ENCODE measurements at places on chromosomes 7 and 10.

DNA sequence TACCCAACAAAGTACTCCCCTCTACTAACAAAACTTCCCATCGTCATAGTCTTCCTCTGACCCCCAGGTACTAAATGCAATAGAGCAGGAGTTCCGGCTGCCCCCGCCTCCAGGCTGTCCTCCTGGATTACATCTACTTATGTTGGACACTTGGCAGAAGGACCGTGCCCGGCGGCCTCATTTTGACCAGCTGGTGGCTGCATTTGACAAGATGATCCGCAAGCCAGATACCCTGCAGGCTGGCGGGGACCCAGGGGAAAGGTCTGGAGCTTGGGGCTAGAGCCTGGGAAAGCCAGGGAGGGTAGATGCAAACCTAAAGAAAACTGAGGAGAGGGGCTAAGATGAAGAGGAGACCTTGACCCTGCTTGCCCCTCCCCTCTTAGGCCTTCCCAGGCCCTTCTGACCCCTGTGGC, 15.3 kb downstream of the EPHB6 start:
- no peak for DNase-seq

- no peak for DNase-seq
These were observed 16.4 kb downstream of the ADK start for GRCh38 chr10:74167443-74167842.

GRCh38 chr7:65001291-65001814, 5.1 kb downstream of the ERV3-1 start:
- no peak for DNase-seq

DNA sequence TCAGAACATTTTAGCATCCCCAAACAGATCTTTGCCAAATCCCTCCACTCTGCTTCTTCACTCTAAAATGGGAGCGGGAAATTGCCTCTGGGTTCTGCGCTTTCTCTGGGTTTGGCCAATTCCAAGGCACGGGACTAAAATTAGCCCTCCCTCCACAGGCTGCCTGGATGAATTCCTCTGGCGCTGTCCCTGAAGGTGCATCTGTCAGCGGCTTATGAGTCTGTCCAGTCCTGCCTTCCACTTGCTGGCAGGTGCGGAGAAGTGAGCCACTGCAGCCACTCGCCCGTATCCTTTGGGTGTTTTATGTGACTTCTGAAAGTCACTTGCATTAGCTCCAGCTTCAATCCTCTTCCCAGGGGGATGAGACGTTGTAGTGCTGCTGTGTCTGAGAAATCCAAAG, 121.6 kb downstream of the SH2D4B start:
- DNase-seq, result no peak

DNA sequence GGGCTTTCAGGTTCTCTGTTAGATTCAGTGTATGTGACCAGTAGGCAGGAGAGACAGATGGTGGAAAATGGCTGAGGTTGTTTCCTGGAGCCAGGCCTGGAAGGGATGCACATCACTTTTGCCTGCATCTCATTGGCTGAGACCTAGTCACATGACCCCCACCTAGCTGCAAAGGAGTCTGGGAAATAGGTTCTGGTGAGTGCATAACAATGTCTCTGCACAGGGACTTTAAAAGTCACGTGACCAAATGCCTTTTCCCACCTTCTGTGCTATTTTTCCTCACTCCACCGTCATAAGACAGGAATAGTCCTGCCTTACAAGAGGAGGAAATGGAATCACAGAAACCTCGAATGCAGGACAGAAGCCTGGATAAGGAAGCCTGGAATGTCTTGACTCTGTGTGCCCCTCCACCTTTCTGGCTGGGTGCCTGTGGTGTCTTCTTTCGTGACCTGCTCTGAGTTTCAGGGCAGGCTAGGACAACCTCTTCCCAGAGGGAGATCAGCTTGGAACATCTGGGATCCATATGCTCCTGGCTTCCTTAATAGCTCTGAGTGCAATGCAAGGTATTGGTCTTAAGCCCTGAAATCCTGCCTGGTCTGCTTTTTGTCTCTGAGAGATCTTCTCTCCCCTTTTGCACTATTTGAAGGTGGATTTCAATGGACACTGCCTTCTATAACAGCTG, 139.9 kb upstream of the ZNF438 start:
- DNase-seq, result peak; percentile 59

DNA sequence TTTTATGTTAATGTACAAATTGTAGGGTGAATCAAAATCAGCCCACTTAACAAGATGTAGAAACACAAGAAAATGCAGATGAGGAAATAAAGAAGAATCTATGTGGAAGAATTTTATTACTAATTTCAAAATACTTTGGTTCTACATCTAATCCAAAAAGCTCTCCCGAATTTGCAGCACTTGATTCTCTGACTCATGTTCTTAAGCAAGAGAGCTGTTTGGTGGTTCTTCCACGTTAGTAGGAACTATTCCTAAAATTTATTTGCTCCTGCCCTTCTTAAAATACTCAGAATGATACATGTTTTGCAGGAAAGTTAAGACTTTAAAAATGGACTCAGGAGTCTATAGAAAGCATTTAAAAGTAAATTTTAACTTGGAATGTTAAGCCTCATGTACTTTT, 91.8 kb downstream of the ZMYND11 start:
- DNase-seq, result peak; percentile 11

GRCh38 chr7:39459636-39460035, 106.6 kb upstream of the YAE1 start:
- no peak for DNase-seq

- DNase-seq, result peak; percentile 88
These were observed 163.8 kb upstream of the KLF6 start for GRCh38 chr10:3948843-3949242.

GRCh38 chr7:662576-662975, 63.9 kb upstream of the DNAAF5 start:
- no peak for DNase-seq

DNA sequence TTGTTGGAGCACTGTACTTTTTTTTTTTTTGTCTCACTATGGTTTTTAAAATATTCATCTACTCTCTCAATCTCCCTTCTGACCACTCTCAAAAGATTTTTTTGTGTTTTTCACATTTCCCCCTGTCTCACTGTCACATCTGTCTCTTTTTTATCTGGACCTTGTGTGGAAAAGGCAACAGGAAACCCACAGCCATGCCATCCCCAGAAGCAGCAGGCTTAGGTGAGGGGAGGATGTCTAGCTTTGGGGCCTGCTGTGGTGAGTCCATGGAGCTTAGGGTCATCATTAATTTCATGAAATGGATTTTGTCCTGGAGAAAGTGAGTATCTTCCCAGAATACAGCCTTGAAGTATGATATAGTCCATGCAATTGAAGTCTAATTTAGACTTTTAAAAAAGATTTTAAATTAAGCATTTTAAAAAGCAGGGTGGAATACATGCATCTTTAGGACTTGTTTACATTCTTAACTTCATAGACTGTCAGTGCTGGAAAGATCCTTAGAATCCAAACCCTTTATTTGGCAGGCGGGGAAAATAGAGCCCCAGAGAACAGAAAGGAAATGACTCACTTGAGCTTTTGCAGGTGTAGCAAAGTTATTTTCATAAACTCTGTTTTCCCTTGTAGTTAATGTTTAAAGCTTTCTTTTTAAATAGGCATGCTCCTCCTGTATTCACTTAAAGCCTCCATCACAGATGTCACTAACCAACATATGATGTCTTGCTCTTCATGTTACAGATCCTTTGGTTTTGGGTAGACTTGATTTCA, 25.1 kb downstream of the MINDY4 start:
- peak; percentile 62 for DNase-seq

DNA sequence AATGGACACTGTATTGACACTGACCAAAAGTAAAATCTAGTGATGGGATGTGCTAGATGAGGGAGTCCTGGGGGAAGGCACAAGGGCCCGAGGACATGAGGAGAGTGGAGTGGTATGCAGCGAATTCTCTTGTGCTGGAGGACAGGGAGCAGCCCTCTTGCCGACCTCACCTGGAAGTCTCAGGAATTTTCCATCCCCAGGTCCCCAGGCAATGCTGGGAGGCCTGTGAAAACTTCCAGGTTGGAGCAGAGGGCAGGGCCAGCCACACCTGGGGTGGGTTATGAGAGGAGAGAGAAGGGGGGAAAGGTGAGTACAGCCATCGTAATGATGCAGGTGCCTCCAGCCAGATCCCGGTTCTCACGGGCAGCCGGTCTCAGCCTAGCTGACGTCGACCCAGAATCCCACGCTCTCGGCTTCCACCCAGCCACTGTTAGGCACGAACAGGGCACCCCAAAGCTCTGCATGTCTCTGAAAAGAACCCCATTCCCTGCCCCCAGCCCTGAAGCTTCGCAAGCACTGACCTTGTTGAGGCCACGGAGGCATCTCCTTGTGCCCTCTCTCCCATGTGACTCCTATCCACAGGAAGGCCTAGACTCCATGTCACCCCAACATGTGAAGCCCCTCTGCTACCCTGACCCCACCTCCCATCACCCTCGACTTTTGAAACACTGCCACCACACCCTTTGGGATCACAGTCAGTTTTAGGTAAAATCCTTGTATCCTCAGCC, 239.7 kb upstream of the MYO3A start:
- DNase-seq, result no peak

DNA sequence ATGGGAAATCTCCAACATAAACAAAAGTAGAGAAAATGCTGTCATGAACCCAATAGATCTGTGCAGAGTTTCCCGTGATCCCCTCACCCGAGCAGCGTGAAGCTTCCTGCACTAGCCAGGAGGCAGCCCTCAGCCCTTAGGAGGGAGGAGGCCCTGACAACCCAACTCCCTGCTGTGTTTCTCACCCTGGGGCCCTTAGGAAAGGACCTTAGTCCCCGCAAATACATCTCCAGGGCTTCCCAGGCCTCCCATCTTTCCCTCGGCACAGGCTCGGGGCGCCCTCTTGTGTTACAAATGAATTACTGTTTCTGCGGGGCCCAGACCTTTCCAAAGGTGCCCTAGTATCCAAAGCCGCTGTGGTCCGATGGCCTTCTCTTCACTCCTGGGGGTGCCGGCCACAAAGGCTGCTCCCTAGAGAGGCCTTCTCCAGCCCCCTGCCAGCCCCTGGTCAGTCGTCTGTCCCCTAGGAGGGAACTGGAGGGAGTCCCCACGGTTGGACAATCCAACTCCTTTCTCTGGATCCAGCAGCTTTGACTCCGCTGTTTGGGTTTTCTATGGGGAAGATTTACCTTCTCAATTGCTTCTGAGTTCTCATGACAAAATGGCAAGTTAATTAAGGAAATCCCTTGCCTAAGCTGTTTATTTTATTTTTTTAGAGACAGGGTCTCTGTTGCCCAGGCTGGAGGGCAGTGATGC, 49.9 kb upstream of the SH2B2 start:
- DNase-seq, result peak; percentile 93

DNA sequence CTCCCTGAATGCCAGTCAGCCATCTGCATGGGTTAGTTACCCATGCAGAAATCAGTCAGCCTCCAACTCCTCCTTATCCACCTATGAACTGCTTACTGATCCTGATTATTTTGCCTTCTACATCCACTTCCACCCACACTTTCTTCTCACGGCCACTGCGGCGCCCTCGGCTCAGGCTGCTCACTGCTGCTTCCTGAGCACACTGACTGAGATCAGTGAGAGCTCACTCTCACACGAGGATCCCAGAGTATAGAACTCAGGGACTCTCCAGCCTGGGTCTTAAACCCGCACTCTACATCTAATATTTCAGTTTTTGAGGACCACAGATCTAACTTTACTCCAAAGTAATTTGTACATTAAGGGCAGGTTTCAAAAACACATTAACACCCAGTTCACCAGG, 64.4 kb downstream of the GRB10 start:
- DNase-seq, result peak; percentile 22

DNA sequence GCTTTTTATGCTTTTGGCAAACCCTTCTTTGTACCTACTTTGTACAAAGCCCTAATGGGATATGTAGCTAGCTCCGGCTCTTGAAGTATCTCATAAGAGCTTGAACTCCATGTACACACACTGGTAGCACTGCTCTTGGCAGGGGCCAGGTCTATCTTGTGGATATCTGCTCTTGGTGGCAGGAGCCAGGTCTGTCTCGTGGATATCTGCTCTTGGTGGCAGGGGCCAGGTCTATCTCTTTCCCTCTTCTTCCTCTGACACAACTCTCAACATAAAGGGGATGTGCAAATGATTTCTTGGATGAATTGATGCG, 91.9 kb downstream of the WNT2 start:
- DNase-seq, result peak; percentile 18

DNA sequence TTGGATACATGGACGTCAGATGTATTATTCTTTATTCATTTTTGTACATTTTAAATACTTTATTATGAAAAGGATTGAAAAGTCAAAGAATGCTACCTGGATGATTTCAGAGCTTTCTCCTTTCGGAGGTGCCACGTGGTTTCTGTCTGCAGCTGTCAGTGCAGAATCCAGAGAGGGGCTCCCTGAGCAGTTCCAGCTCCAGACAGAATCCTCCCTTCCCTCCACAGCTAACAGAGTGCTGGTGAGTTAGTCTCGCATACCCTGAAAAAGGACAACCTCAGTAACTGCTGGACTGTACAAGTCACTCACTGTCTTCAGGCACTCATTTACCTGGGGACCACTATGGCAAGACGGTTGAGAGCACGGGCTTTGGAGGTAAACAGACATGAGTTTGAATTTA, 10.9 kb downstream of the DNMBP start:
- no peak for DNase-seq

DNA sequence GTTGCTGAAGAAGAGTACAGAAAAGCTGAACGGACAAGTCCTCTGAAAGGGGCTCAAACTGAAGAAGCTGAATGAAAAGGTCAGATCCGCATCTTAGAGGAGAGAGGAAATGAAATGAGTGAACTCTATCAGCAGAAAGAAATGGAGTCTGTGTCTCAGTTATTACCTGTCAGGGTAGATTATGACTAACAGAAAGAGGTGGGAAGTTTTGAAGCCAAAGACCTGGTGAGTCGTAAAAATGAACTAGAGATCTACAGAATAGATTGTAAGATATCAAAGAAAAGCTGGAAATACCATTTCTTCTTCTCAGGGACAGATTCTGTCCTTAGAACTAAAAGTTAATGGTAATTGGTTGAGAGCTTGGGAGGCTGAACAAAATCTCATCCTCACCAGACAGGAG, 11.1 kb upstream of the MBL2 start:
- no peak for DNase-seq

DNA sequence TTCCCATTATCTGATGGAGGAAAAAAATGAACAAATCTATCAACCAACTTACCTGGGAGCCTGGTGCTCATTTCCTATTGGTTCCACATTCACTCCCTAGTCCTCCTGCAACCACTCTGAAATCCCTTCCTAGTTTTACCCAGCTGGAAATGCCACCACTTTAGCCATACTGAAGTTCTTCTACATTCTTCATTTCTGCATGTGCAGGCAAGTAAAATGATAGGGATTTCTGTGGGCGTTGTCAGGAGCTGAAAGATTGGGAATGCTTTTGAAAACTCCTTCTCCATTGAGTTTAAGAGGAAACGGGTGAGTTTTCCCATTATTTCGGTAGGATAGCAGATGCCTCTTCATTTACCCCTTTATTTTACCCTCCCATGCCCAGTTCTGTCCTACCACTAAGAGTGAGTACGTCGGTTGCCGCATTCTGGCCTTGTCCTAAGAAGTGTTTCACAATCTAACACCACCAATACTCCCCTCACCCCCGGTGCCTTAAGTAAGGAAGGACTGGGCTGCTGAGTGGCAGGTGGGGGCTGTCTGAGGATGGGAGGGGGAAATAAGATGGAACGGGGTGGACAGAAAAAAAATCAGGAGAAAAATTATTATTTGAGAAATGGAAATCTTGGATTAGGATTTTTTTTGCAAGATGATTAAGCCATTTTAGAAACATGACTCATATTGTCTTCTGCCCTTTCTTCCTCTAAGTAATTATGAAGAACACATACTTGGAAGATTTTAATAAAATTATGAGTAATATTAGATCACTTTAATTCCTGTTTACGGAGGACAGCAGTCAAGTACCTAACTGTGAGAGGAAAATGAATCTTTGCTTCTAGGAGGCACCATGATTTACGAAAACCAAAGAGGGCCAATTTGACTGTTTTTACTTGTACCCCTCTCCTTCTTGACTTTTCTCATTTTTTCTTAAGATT, 13.2 kb upstream of the TAS2R60 start:
- peak; percentile 24 for DNase-seq

Measured in choroid plexus epithelial cell (primary cell).